ENCODE measurements at places on chromosomes 2 and 18. TPM values are rescaled to one million over a fixed set of nuclear protein-coding genes. Genes with fewer than 3 reads are reported as not detected.
A peak's percentile ranks its signal among the peaks of the same experiment; 100 is the strongest.

The MAP3K19 gene
- total RNA-seq, result not detected

The PLEK gene
- not detected for total RNA-seq

The ARHGEF4 gene
- 6.3 TPM for total RNA-seq

The KIF5C gene
- total RNA-seq, result 3.8 TPM

The COPS7B gene
- 45.6 TPM for total RNA-seq

The ACVR1C gene
- total RNA-seq, result 0.05 TPM

GRCh38 chr18:23302851-23303527 is 150.1 kb upstream of the RIOK3 start:
- H3K36me3 ChIP-seq, result peaks cover under 1% of the 10 kb centered on the region
- no peaks in the 10 kb centered on the region for H3K27me3 ChIP-seq
- no peak for DNase-seq
- peak overlapping the region; percentile 87 for H3K27ac ChIP-seq

DNA sequence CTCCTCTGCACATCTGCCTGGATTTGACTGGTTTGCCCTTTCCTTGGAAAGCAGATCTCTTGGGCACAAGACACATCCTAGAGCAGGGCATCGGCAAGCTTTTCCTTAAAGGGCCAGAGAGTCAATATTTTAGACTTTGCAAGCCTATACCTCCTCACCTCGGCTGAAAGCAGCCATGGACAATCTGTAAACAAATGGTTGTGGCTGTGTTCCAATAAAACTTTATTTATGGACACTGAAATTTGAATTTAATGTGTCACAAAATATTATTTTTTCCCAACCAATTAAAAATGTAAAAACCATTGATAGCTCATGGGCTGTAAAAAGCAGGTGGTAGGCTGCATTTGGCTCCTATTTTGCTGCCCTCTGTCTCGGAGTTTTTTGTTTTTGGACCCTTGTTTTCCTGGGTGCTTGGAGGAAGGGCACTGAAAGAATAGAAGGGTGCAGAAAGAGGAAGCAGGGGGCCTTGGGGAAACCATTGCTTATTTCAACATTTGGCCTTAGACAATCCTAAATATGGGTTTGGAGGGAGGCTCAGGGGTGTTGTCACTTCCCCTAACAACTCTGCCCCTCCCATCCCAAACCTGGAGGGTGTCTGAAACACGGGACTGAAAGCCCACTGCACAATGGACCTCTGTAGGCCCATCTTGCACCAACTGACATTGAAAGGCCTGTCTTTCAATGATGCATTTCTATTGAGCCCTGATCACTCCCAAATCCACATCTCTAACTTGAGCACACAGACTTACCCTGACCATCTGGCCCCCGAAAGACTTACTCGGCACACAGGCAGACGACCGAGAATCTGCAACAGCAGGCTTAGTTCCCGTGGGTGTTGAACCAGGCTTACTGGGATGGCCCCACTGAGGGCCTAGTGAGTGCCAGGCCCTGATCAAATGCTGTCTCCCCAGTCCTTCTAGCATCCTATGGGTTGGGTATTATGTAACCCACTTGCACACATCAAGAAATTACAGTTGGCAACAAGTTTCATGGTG is 7.1 kb upstream of the ZFP36L2 start:
- peaks cover 7% of the 10 kb centered on the region for H3K36me3 ChIP-seq
- no peak overlapping the region for H3K27ac ChIP-seq
- DNase-seq, result no peak
- no peak overlapping the region for H3K4me3 ChIP-seq
- H3K27me3 ChIP-seq, result no peaks in the 10 kb centered on the region
- peaks cover 30% of the 10 kb centered on the region for H3K4me1 ChIP-seq

DNA sequence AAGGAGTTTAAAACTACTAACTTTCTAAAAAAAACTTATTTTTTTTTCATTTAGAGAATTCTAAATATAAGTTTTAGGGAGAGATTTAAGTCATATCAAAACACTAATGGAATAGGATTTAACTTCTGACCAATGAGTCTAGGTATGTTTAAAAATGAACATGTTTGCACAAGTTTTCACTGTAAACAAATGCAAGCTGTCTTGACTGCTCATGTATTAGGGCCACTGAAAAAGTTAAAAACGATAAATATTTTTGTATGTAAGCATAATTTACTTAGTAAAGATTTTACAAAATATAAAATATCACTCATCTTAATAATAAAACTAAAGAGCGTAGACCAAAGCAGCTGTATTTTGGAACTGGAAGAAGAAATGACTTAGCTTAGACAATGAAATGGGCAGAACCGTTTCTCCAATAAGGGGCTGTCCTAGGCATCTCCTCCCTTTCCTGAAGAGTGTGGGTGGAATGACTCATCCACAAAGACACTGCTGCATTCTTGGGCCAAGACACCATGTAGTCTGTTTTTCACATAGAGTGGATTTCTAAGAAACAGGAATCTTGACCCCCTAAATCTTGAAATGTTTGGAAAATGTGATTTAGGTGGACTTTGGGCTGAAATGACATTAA is 118.8 kb downstream of the MEP1B start:
- H3K36me3 ChIP-seq, result no peaks in the 10 kb centered on the region
- no peak for DNase-seq
- H3K4me1 ChIP-seq, result peaks cover 16% of the 10 kb centered on the region
- H3K27me3 ChIP-seq, result no peaks in the 10 kb centered on the region
- peak overlapping the region; percentile 79 for H3K27ac ChIP-seq

GRCh38 chr2:12884713-12885282 is 168.1 kb downstream of the TRIB2 start:
- DNase-seq, result no peak
- peak overlapping the region; percentile 57 for H3K27ac ChIP-seq
- H3K27me3 ChIP-seq, result no peaks in the 10 kb centered on the region
- no peaks in the 10 kb centered on the region for H3K36me3 ChIP-seq

DNA sequence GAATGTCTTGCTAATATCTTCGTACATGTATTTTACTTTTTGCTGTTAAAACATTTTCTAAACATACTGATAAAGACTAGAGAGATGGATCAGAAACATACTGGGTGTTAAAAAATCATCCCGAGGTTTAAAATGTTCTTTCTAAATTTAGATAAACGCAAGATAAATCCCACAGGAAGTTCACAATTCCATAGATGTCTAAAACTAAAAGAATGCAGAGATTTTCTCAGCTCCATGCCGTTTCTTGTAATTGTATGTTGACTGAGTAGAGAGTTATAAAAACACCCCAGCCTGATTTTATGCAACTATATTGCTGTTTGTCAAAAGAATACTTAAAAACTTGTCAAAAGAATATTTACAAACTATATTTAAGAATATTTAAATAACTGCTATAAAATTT is 455.7 kb downstream of the ARHGAP15 start:
- peak overlapping the region; percentile 46 for H3K27ac ChIP-seq
- H3K4me3 ChIP-seq, result no peak overlapping the region
- peaks cover 35% of the 10 kb centered on the region for H3K4me1 ChIP-seq
- DNase-seq, result no peak
- no peaks in the 10 kb centered on the region for H3K27me3 ChIP-seq

GRCh38 chr18:24054130-24054529 is 39.6 kb downstream of the TTC39C start:
- no peaks in the 10 kb centered on the region for H3K27me3 ChIP-seq
- H3K4me1 ChIP-seq, result peaks cover 15% of the 10 kb centered on the region

- peaks cover 9% of the 10 kb centered on the region for H3K36me3 ChIP-seq
- peaks cover 9% of the 10 kb centered on the region for H3K4me1 ChIP-seq
- no peak for DNase-seq
- H3K27me3 ChIP-seq, result no peaks in the 10 kb centered on the region
These were observed 67.5 kb upstream of the MBOAT2 start for GRCh38 chr2:9071032-9071431.

- no peak overlapping the region for H3K27ac ChIP-seq
- no peaks in the 10 kb centered on the region for H3K36me3 ChIP-seq
- H3K4me3 ChIP-seq, result no peak overlapping the region
- no peaks in the 10 kb centered on the region for H3K4me1 ChIP-seq
These were observed 4.1 kb upstream of the SLC4A5 start for GRCh38 chr2:74347303-74347702.

DNA sequence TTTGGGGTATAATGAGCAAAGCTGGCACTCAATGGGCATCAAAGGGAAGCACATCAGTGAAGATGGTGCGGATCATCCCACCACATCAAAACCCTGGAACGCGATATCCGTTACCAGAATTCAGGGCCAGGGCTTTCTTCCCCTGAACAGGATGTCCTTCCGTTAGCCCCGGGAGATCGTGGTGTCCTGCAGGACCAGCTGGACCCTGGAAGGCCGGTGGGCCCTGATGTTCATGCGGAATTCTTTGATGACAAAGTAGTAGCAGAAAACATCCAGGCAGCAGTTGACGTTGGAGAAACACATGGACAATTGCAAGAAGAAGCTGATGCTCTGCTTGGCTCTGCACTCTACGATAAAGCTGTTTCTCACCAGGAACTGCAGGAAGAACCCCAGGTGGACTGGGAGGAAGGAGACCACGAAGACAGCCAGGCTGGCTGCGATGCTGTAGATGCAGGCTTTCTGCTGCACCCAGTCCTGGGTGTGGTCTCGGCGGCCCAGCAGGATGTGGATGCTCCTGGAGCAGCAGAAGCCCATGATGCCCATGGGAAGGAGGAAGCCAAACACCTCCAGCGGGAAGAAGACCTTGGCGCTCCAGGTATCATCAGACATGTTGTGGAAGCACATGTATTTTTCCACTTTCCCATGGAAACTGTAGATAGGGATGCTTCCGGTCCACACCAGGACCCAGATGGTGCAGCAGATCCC is 15.0 kb downstream of the GPR55 start:
- H3K27ac ChIP-seq, result no peak overlapping the region
- H3K4me3 ChIP-seq, result no peak overlapping the region
- H3K27me3 ChIP-seq, result peaks cover 15% of the 10 kb centered on the region
- DNase-seq, result peak; percentile 62
- peaks cover 4% of the 10 kb centered on the region for H3K4me1 ChIP-seq

- no peaks in the 10 kb centered on the region for H3K36me3 ChIP-seq
- H3K4me1 ChIP-seq, result no peaks in the 10 kb centered on the region
- H3K27ac ChIP-seq, result no peak overlapping the region
- DNase-seq, result no peak
- peaks cover 23% of the 10 kb centered on the region for H3K27me3 ChIP-seq
- no peak overlapping the region for H3K4me3 ChIP-seq
These were observed 59.6 kb downstream of the CELF4 start for GRCh38 chr18:37506001-37506400.

DNA sequence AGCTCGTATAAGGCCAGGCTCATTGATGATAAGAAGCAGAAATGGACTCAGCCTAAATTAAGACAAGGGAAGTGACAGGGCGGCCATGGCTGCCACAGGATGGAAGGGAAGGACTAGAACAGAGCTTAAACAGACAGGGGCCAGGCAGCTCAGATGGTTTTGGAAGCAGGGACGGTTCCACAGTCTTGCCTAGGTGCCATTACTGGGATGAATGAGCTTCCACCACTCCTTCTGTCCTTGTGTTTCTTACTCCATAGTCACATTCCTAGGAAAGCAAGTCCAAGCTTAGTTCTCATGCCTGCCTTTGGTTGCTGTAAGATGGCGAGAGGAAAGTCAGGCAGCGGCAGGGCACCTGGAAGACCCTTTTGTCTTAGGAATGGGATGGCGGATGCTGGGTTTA is 11.9 kb downstream of the GNLY start:
- H3K36me3 ChIP-seq, result no peaks in the 10 kb centered on the region
- H3K4me3 ChIP-seq, result no peak overlapping the region
- H3K27ac ChIP-seq, result peak overlapping the region; percentile 32
- H3K27me3 ChIP-seq, result peaks cover 10% of the 10 kb centered on the region
- no peak for DNase-seq
- H3K4me1 ChIP-seq, result peaks cover 30% of the 10 kb centered on the region

DNA sequence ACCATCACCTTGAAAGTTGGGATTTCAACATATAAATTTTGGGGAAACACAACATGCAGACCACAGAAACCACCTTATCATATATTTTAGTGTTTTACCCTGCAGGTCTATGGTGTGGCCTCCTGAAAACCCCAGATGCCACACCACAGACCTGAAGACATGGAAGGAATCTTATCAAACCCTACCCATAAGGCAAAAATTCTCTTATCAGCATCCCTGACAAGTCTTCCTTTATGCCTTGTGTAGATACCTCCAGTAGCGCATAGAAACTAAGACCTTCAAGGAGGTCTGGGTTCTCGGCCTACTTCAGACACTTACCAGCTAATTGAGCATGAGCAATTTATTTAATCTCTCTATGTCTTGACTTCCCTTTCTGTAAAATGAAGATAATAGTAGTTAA is 59.1 kb upstream of the SLC14A2 start:
- H3K27ac ChIP-seq, result no peak overlapping the region
- no peak overlapping the region for H3K4me3 ChIP-seq
- no peak for DNase-seq
- H3K36me3 ChIP-seq, result no peaks in the 10 kb centered on the region

DNA sequence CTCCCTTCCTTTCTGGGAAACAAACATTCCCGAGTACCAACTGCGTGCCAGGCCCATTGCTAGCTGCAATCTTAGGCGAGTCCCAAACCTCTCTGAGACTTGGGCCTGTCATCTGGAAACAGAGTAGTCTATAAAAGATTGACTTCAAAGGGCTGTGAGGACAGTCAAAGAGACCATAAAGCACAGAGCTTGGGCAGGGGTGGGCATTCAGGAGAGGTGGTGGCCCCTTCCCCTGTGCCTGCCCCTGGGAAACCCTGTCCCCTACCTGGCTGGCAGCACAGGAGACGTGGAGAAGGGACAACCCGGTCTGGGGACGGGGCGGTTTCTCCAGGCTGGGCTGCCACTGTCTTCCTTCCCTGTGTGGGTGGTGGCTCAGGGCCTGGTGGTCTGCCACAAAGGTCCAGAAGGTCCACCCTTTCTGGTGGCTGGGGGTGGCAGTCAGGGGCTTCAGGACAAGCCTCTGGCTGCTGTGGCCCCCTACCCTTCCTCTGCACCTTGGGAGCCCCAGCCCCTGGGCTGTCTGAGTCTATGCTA is 33.9 kb upstream of the FOSL2 start:
- no peak for DNase-seq
- H3K4me3 ChIP-seq, result no peak overlapping the region
- no peaks in the 10 kb centered on the region for H3K36me3 ChIP-seq
- no peak overlapping the region for H3K27ac ChIP-seq
- peaks cover 49% of the 10 kb centered on the region for H3K4me1 ChIP-seq

DNA sequence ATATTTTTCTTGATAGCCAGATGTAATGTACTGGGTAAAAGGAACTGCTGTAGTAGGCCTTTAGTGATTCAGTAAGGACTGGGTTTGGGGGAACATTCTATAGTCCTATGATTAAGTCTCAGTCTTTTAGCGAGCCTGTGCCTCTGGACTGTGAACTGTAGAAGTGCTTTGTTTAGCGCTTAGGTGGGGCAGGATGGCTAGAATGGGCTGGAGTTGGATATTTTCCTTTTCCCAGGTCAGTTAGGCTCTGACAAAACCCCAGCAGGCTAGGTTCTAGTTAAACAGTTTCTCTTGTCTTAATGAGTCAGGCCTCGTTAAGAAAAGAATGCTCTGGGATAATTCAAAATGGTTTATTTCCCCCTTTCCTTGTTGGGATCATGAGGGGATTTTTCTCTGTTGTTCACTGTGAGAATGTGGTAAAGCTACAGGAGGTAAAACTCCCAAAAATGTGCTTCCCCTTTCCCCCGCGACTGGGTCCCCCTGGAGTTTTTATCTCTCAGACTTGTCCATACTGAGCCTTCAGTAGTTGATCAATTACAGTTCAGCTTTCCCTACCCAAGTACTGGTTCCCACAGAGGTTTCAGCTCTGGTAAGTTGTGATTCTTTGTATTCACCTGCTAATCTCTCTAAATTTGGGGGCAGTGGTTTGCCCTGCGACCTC is 31.5 kb downstream of the EHBP1 start:
- no peak for DNase-seq
- H3K27me3 ChIP-seq, result no peaks in the 10 kb centered on the region
- peaks cover 67% of the 10 kb centered on the region for H3K4me1 ChIP-seq
- H3K4me3 ChIP-seq, result no peak overlapping the region
- H3K27ac ChIP-seq, result peak overlapping the region; percentile 72

GRCh38 chr18:77062518-77063003 is 70.0 kb downstream of the MBP start:
- DNase-seq, result no peak
- H3K27me3 ChIP-seq, result no peaks in the 10 kb centered on the region
- H3K4me3 ChIP-seq, result no peak overlapping the region
- peak overlapping the region; percentile 90 for H3K27ac ChIP-seq
- peaks cover 52% of the 10 kb centered on the region for H3K4me1 ChIP-seq
- peaks cover 3% of the 10 kb centered on the region for H3K36me3 ChIP-seq

Data from chondrocyte (in vitro differentiated cells).